ENCODE measurements at places on chromosomes 1 and 21.
A peak's percentile ranks its signal among the peaks of the same experiment; 100 is the strongest.

DNA sequence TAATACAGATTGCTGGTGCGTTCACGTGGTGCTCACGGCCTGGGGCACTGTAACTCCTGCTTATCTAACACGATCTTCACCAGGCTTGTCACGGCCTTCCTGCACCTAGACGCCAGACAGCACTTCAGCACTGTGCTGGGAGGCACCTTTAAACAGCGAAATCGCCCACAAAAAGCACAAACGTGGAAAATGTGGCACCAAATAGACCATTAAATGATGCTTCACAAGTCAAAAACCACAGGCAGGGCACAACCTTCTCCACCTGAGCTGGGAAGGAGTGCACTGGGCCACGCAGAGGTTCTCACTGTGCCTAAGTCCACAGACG, 20.0 kb downstream of the IBA57 start:
- no peak for DNase-seq

- DNase-seq: no peak
These were observed 46.9 kb downstream of the CD34 start for GRCh38 chr1:207863893-207864535.

GRCh38 chr1:206496131-206496793, 11.1 kb upstream of the RASSF5 start:
- no peak for DNase-seq

- no peak for DNase-seq
These were observed 102.1 kb downstream of the RUNX1 start for GRCh38 chr21:34946916-34947534.

GRCh38 chr1:8122160-8122476, 96.0 kb upstream of the ERRFI1 start:
- DNase-seq: peak; percentile 34

DNA sequence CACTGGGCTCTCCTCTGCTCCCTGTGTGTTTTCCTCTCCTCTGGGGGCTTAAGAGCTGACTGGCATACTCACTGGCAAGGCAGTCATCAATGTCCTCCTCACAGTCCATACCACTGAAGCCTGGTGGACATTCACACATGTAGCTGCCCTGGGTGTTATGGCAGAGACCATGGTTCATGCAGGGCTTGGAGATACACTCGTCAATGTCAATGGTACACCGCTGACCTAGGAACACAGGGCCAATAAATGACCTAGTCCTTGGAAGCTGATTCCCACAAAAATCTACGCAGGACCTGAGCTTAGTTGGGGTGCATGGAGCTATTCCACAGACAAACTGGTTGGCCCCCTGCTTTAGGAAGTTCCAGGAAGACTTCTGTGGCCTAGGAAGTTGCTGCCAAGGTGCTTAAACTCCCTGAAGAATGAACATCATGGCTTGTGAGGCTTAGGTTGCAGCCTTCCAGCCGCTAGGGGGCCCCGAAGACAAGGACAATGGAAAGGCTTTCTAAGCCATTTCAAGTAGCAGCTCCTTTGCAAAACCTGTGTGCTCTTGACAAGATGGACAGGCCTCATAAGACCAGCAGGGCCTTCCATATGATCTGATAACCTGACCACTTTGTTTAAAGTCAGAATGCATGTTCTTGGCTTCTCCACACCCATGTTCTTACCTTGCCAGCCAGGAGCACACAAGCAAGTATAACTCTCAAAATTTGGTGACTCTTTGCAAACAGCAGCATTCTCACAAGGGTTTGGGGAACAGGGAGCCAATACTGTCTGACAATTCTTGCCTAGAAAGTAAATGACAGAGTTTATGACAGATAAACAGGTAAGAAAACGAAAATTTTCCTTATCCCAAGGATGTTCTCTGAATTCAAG, 52.3 kb upstream of the ADAM30 start:
- DNase-seq: peak; percentile 64

DNA sequence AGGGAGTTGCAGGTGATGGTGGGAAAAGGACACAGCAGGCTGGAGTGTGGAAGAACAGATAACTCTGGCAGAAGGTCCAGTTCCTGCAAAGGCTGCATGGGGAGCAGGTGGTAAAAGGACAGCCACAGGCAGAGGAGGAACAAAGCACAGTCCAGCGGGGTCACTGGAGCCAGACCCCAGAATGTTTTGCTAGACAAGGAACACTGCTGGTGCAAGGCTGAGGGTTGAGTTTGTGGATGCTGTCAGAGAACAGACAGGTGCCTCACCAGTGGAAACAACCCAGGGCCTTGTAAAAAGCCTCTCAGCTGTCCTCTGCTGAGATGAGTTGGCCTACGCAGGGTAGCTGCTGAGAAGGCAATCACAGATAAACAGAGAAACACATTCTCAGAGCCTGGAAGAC, 101.7 kb downstream of the SSBP3 start:
- DNase-seq: no peak

GRCh38 chr1:172914501-172915144, 136.1 kb downstream of the TNFSF18 start:
- no peak for DNase-seq

- peak; percentile 78 for DNase-seq
These were observed 153.6 kb upstream of the SAMSN1 start for GRCh38 chr21:14699433-14700407.

DNA sequence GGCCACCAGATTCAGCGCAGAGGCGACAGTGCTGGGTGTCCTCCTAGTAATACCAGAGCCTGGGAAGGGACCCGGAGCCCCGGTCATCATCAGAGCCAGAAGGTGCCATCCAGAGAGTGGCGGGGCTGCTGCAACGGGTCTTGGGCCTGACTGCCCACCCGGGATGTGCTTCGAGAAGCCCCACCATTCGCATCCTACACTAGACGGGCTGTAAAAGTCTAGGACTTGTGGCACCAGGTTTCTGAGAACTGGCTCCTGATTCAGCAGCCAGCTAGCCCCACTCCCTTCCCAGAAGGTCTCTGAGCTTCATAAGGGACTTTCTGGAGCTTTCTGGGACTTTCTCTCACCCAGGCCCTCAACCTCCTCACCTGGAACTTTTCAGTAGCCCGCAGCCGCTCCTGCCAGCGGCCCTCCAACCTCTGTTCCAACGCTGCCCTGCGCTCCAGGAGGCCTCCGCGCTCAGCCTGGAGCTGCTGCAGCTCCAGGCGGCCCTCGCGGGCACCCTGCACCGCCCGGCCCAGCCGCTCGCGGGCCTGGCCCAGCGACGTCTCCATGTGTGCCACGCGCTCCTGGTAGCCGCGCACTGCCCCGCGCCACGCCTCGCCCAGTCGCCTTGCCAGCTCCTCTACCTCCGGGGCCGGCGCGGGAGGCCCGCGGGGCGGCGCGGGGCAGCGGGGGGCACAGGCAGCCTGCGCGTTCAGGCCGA, 940 bp downstream of the NES start:
- no peak for DNase-seq

GRCh38 chr1:230308039-230308438, 118.1 kb downstream of the PGBD5 start:
- DNase-seq: peak; percentile 91

All from bronchial epithelial cell (primary cell).